ENCODE measurements at places on chromosomes 11 and 22.

GRCh38 chr11:119593346-119593745 lies 135.7 kb downstream of the NECTIN1 start:
- DNase-seq: no peak

DNA sequence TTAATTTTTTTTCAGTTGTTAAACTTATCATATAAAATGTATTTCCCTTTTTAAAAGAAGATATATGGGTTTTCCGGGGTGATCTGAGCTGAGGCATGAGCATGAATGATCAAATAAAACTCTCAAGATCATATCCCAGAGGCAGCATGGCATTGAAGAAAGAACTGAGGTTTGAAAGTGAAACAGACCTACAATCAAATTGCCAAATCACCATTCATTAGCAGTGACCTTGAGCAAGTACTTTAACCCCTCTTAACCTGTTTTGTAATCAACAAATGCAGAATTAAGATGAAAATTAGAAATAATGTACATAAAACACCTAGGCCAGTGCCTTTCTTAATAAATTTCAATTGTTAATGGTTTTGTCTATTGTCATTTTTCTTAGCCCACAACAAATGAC lies 116.0 kb downstream of the RBFOX2 start:
- no peak for DNase-seq

DNA sequence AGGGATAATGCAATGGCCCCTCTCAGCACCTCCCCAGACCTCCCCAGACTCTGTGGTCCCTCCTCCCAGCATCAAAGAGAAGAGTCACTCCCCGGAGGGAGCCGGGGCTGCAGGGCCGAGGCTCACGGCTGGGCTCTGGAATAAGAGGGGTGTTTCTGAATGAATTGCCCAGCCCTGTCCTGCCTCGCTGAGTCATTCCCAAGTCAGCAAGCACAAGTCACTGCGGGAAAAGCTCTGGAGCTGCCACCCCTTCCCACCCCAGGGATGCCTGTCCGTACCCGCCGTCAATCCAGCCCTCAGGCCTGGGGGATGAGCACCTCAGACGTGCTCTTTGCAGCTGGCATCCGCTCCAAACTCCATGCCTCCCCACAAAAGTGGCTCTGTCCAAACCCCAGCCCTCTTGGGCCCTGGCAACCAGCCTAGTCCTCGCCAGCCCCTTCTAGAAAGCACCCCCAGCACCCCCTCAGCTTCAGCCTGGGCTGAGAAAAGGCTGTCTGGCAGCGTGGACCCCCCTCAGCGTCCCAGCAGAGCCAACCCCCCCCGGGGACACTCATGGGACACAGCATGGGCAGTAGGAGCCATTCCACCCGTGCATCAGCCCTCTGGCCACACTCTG lies 22.7 kb downstream of the CELSR1 start:
- no peak for DNase-seq

- DNase-seq: no peak
Observed at GRCh38 chr22:19798891-19799293, 38.3 kb downstream of the TBX1 start.

DNA sequence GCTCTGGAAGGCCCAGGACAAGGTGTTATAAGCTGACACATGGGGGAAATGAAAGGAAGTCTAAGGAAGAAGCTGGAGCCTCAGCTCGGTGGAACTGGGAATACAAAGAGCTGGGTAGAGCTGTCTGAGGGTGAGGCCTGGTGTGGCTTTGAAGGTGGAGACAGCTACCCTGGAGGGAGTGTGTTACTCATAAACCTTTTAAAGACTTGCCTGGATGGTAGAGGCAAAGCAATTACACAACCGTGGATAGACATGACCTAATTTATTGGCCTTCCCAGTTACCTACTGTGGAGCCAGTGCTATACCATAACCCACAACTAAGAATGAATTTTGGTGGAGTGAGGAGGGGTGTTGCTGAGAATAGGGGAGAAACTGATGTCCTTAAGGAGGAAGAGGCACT lies 22.6 kb downstream of the EXPH5 start:
- no peak for DNase-seq

GRCh38 chr11:26065944-26066343 lies 266.0 kb upstream of the ANO3 start:
- DNase-seq: no peak

DNA sequence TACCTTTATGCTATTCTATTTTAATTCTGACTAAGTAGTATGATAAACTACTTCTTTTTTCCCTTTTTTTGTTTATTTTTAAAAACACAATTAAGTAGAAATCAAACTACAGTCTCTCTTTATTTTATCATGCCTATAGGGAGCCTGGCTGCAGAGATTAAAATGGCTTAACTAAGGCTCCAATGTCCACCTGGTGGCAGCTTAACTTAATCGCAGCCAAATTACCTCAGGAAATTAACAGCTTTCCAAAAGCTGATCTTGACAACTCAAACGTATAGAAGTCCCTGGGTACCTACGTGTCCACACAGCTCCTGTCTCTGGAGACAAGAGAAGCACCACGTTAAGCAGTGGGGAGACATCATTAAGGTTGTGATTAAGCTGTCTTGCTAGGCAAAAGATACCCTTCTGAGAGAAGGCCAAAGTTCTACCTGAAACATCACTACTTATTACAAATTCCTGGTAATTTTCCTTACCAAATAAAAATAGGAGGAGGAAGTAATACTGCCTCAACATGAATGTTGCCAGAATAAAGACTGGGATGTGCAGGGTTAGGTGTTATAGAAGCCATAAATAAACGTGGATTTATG lies 63.2 kb upstream of the SNX19 start:
- DNase-seq: no peak

DNA sequence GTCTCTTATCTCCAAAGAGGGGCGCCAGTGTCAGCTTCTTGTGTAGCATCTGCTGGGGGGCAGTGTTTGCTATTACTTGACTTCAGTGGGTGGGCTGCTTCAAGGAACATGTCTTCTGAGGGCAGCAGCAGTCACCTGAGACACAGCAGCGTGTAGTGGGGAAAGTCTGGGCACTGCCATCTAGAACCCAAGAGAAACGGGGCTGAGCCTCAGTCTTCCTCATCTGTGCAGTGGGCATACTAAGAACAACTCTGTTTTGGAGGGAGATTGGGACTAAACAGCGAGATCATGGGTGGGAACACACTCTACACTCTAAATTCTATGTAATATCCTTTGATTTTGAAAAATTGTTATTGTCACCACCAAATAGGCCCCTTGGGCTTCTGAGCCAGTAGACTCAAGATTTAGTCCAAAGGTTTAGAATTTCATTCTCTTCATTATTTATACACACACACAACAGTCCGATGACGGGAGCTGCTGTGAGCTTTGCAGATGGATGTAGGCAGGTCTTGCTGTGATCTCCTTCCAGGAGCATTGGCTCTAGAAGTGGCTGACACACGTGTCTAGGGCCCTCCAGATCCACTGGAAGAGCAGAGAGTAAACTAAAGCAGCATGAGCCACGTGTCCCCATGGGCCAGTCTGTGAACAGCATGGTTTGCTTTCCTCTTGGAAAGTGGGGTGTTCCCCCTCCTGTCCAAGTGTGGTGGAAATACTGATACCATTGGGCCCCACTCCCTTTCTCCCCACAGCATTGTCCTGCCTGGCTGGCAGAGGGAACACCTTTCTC lies 51.8 kb downstream of the TRAF6 start:
- DNase-seq: no peak

- no peak for DNase-seq
Observed at GRCh38 chr22:29715240-29715639, 4.6 kb upstream of the CABP7 start.

- no peak for DNase-seq
Observed at GRCh38 chr11:74175920-74176319, 4.8 kb downstream of the PPME1 start.

- no peak for DNase-seq
Observed at GRCh38 chr11:7666292-7666866, 6.9 kb downstream of the CYB5R2 start.

- DNase-seq: no peak
Observed at GRCh38 chr22:46539169-46539568, 1.7 kb upstream of the CELSR1 start.

DNA sequence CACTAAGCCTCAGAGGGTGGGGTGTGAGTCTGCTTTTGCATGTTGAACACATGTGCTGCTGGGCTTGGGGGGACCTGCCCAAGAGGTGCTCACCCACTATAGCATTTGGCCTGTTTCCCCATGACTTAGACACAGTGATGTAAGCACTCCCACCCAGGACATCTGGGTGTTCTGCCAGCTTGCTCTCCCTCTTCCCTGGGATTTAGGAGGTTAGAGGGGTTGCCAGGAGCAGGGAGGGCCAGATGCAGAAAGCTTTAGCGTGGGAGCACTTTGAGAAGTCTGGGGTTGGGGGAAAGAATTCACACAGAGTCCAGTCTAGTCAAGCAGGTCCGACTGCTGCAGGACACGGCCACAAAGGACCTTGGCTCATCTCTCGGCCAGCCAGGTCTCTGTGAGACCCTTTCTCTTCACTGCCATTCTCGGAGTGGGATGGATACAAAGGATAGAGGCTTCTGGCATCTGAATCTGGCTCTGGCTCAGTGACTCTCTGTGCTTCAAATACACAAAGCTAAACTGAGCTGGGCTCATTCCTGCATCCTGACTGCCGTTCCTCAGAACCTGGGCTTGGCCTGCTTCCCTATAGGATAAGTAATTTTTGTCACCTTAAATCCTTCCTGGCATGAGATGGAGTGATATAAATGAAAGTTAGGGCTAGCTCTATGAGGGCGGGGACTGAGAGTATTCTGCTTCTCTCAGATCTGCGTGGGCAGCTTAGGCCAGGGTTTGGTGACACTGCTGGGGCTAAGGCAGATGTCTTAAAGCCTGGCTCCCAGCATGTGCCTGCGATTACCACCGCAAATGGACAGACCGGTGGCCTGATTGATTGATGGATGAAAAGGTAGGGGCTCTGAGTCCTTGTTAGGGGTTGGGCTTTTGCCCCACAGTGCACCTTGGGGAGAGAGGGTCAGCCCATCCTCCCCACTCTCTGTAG lies 14.5 kb downstream of the USP2 start:
- no peak for DNase-seq

DNA sequence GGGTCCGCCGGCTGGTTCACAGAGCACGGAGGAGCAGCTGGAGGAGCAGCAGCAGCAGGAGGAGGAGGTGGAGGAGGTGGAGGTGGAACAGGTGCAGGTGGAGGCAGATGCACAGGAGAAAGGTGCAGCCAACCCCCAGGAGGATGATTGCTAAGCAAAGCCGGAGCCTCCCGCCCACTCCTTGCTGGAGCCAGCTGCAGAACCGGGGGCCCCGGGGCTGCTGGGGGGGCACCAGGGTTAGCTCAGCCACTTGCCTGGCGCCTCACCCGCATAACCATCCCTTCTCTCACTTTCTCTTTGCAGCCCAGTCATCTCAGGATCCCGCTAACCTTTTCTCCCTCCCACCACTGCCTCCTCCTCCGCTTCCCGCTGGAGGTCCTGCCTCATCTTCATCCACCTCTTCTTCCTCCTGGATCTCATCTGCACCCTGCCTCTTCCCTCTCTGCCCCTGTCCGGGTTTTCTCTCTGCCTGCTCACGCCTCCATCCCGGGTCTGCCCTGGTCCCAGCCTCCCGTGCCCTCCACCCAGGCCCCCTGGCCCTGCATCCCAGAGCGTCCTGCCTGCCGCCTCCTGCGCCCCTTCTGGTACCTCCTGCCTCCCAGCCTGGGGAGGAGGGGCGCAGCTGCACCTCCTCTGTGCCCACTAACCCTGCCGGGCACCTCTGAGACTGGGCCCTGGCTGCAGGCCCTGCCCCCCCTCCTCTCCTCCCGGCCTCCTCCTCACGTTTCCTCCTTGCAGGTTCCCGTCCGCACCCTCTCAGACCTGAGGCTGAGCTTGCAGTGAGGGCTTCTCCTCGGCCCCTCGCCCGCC lies 9.5 kb downstream of the KCTD17 start:
- no peak for DNase-seq

- DNase-seq: no peak
Observed at GRCh38 chr22:32544953-32545558, 70.4 kb downstream of the FBXO7 start.

DNA sequence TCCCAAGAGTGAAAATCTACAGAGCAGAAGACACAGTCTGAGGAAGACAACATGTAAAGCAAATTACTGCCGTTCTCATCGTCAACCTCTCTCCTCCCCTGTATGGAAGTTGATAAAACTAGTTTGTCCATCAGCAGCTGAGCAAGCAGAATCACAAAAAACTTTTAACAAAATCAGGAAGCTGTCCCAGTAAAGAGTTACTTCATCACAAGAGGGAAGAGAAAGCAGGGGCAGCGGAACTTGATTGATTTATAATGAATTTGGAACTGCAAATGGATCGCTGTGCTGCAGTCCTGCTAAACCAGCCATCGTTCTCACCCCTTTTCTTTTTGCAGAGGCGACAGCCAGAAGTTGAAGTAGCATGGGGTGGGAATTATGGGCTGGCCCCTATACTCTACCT lies 13.7 kb upstream of the UCP3 start:
- DNase-seq: no peak

GRCh38 chr11:66124564-66124963 lies 54.5 kb downstream of the PACS1 start:
- no peak for DNase-seq

DNA sequence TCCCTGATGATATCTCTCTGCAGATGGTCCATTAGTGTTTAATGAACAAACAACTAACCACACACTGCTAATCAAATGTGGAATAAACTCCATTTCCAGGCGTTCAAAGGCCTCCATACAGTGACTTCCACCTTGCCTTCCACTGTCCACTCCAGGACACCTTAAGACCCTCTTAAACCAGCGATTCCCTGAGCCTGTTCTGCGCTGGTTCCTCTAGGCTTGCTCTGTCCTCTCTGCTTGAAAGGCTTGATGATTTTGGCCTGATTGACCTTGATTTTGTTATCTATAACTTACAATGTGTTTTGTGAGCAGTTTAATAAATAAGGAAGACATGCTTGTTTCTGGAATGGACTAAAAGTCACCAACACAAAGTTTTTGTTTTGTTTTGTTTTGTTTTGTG lies 12.0 kb downstream of the OVCH2 start:
- no peak for DNase-seq

GRCh38 chr22:20864186-20864908 lies 5.5 kb downstream of the SNAP29 start:
- DNase-seq: no peak

DNA sequence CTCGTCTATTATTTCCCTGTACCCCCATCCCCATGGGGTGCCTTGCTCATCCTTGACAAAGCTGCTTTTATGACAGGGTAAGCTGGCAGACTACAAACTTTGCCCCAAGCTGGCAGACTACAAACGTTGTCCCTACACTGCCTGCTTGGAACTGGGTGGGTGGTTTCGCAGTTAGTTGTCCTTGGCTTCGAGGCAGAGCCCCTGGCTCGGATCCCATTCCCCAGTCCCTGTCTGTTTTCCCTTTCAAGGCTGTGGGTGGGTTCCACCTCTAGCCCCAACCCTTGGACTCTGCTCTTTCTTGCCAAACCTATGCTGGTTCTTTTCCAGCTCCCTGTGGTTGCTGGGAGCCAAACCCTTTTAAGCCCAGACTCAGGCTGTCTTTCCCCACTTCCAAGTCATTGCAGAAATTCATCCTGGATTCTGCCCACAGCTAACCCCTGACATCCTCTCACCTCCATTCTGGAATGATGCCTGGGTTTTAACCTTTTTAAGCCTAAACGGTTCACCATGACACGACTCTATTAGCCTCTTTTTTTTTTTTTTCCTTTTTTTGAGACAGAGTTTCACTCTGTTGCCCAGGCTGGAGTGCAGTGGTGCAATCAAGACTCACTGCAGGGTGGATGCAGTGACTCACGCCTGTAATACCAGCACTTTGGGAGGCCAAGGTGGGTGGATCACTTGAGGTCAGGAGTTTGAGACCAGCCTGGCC lies 9.2 kb upstream of the RBM14 start:
- DNase-seq: no peak

GRCh38 chr11:292211-293121 lies 3.5 kb downstream of the PGGHG start:
- no peak for DNase-seq
